ENCODE measurements at places on chromosomes 2 and 18.

DNA sequence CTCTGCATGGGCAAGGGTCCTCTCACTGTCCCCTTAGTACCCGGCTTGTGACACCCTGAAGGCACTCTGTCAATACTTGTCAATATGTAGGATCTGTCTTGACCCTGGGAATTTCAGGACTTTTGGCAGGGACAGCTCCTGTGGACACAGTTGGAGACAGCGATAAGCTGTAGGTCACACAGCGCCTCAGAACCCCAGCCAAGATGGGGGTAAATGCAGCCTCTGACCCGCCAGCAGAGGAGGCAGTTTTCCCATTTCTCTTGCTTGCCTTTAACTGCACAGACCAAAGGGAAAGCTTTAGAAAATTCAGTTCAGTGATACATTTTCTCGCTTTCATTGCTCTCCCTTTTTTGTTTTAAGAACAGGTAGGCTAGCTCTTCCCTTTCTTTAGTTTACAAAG is 54.8 kb upstream of the KLHL29 start:
- DNase-seq = no peak

DNA sequence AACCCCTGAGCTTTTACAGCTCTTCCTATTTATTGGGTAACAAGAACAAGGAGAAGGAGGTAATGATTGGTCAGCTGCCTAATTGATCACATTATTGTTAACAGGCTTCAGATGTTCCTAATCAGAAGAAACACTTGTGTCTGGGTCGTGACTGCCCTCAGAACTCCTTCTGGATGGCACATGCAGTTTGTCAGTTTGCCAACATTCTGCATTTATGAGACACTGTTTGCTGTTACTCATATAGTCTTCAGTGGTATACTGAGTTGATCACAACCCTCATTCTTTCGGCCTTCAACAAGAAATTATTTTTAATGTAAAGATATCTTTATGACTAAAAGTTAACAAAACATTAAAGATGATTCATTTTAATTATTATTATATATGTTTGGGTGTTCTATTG is 95.7 kb upstream of the DOCK10 start:
- no peak for DNase-seq

DNA sequence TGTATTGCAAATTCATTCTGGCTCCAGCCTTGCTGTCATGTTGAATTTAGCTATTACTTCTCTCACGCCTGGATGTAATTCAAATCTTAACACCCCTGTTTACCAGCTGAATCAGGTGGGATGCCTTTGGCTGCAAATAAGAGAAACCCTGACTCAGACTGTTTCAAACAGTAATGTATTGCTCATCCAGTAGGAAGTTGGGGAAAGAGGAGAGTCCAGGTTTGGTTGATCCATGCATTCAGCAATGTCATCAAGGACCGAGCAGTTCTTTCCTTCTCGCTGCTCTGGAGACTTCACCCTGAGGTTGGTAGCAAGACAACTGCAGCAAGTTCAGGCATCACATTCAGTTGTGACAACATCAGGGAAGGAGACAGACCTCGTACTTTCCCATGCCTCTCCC is 6.4 kb upstream of the DARS1 start:
- DNase-seq = no peak

DNA sequence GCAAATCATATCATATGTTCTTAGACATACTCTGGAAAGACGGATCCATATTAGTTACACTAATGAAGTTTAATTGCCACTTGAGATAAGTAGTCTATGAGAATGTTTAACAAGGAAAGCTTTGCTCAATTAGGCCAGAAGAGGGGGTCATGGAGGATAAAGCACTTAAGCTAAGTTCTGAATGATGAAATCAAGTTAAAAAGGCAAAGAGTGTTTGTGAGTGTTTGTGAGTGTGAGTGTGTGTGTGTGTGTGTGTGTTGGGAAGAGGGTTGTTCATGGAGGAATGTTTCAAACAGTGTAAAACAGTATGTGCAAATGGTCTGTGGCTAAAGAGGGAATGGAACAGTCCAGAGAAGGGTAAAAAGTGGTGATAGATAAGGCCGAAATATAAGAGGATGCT is 360.9 kb downstream of the ERBB4 start:
- no peak for DNase-seq

- no peak for DNase-seq
Measured at GRCh38 chr2:189900726-189901125, 116.5 kb downstream of the PMS1 start.

GRCh38 chr2:72139874-72140620 is 7.6 kb downstream of the CYP26B1 start:
- DNase-seq = no peak

- DNase-seq = no peak
Measured at GRCh38 chr2:212408524-212408923, 130.1 kb downstream of the ERBB4 start.

- no peak for DNase-seq
Measured at GRCh38 chr2:12326449-12327190, 390.1 kb upstream of the TRIB2 start.

GRCh38 chr2:109052922-109053321 is 63.9 kb upstream of the EDAR start:
- no peak for DNase-seq

DNA sequence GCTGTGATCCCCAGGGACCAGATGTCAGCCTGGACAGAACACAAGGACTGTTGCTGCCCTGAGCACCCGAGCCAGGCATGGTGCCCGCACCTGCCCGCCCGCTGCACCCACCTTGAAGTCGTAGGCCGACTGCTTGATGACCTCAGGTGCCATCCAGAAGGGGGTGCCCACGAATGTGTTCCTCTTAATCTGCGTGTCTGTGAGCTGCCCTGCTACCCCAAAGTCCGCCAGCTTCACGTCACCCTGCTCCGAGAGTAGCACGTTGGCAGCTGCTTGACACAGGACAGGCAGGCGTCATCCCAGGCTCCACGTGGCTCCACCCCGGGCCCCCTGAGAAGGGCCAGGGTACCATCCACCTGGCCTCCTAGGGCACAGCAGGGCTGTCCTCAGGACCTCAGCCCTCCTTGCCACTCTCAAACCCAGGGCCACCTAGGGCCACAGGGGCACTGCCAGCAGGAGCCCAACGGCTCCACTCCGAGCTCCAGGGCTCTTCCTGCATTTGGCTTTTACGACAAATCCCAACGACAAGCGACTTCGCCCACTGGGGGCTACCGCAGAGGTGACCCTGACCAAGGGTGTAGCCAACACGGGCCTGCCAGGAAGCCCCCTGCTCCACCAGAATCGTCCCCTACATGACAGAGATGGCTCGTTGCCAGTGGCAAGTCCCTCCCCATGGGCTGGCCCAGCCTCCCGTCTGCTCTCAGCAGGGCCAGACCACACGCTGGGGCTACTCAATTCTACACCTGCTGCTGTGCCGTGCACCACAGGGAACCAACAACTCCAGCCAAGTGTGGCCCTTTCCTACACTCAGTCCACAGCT is 9.0 kb downstream of the STK25 start:
- no peak for DNase-seq

- no peak for DNase-seq
Measured at GRCh38 chr2:42722320-42723190, 41.4 kb downstream of the OXER1 start.

DNA sequence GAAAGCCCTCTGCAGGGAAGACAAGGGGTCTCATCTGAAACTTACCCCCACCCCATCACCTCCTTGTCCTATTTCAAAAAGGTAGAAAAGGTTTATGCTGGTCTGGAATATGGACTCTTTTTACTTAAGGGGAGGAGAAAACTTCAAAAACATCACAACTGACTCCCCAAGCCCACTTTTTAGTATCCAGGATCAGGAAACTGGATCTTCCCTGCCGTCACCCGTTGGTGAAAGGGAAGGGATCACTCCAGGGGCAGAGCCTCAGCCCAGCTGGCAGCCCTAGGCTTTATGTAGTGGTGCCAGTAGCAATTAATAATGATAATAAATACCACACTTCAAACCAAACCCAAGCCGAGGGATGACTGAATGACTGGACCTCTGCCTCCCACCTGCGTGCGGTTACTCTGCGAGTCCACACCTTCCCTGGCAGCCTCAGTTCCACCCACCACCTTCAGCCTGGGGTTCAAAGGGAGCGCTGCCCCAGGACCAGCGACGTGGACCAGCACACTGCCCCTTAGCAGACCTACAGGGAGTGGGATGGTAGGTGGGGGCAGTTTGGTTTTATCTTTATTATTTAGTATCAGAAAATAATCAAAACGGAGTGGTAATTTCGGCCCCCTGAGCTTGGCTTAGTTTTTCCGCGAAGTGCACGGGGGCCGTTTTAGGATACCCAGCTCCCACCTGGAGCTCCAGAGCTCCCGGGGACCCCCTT is 4.9 kb upstream of the GATA6 start:
- no peak for DNase-seq

DNA sequence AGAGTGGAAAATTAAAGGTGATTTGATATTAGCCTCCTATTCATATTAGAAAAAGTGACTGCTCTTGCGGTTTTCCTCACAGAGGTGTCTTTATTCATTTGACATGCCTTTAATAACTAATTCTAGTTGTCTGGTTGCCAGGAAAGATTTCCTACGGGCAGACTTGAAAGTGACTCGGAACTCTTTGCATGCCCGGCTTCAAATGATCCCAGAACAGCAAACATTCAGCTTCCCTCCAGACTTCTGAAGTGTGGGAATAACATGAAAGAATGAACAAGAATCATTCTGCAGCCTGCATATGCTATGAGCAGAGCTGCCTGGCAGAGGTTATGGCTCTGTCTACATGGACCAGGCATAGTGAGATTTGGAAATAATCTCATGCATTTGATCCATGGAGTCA is 89.6 kb upstream of the PKDCC start:
- no peak for DNase-seq

GRCh38 chr2:174603280-174603679 is 5.7 kb upstream of the WIPF1 start:
- peak; percentile 32 for DNase-seq

- DNase-seq = no peak
Measured at GRCh38 chr2:16525265-16525887, 140.3 kb downstream of the CYRIA start.

- DNase-seq = no peak
Measured at GRCh38 chr2:100137866-100138570, 4.4 kb downstream of the AFF3 start.

DNA sequence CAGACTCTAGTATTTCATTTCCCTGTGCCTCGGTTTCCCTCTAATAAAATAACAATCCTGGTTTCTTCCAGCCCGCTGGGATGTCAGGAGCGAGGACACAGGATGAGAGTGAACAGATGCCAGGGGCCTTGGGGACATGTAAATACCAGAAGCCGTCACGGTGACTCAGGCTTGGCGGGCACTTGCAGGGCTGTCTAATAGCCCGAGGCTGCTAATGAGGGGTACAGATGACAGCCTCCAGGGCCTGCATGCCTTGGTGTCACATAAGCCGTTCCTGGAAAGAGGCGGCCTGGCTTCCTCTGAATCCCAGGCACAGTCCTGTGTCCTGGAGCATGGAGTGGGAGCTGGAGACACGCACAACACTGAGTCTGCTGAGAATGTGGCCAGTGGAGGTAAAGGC is 28.2 kb downstream of the HS1BP3 start:
- no peak for DNase-seq

DNA sequence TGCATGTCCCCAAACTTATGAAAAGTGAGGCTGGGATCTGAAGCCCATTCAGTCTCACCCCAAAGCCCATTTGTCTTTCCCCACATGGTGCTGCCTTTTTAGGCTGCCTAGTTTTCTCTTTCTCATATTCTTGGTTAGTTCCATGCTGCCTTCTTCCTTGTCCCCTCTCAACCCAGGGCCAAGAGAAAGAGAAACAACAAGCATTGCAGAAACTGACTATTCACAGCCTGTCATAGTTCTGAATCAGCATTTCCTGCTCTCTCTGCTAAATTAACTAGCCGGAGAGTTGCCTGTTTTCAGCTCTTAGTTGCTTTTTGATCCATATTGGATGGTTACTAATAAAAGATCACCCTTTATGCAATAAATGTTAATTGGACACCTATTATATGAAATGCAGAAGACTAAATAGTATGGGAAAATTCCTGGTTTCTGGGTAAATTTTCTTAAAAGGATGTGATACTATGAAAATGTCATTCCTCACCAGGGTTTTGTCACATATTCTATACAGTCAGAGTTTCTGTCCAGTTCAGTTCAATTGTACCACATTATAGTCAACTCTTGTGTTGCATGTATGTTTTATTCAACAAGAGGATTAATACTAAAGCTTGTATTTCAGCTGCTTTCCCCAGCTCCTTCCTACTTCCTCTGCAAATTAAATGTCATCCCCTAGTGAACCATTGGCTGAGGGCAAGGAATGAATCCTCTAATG is 246.5 kb downstream of the GALR1 start:
- DNase-seq = no peak

DNA sequence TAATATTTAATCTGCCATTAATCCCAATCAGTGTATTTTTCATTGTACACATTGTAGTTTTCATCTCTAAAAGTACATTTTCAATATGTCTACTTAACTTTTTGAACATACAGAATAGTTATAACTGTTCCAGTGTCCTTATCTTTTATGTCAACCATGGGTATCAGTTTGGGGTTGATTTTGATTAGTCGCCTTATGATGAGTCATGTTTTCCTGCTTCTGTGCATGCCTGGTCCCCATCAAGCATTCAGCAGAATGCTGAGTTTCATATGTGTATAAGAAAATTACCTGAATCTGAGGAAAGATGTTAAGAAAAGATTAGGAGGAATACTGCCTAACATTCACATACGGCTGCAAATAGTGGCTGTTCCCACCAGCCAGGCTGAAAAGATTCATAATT is 17.7 kb downstream of the SPDYA start:
- DNase-seq = no peak

GRCh38 chr2:142131010-142131669 is at the start of gene LRP1B:
TSS of gene LRP1B (minus strand) at chr2:142131016. CDS start at chr2:142130729, 287 bp downstream.
- DNase-seq = no peak

GRCh38 chr2:69089266-69089665 is 76.3 kb downstream of the ANTXR1 start:
- DNase-seq = no peak

DNA sequence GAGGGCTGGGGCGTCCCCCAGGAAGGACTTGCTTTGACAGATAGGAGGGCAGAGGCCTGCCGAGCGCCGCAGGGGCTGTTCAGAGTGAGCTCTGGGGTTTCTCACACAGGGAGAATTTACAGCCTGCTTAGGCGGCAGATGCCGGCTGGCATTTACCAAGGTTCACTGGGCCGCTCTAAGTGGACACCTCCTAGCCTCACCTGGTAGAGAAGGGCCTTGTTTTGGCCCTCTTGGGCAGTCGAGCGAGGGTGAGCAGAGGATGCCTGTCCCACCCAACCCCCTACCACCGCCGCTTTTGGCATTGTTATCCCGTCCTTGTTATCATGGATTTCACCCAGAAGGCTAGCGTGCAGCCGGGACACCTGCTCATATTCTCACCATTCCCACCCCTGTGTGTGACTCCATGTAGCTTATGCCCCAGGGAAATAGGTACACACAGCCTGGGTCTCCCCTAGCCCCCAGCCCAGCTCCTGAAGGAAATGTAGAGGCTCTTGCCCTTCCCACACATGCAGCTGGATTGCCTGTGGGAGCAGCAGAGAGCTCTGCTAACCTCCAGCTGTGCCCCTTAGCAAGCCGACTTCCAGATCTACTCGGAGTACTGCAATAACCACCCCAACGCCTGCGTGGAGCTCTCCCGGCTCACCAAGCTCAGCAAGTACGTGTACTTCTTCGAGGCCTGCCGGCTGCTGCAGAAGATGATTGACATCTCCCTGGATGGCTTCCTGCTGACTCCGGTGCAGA is 52.4 kb downstream of the FAM168B start:
- no peak for DNase-seq

GRCh38 chr2:3505771-3506170 is 13.6 kb downstream of the ADI1 start:
- no peak for DNase-seq
